Activated T-helper 2 cell treated with anti-CD3 and anti-CD28 coated beads, Interferon-gamma antibody, Interleukin-2, Interleukin-4, amounts not matched to agents 10 μg/mL and 5 μg/mL and 100 μg/mL, durations not matched to agents 14 hours and 24 hours and 36 hours (primary cell): ENCODE measurements at places on chromosomes 12 and 14.

GRCh38 chr12:112319395-112319794 lies 62.8 kb downstream of the HECTD4 start:
- no peak for DNase-seq

GRCh38 chr12:14396071-14396470 lies 30.6 kb downstream of the ATF7IP start:
- no peak for DNase-seq

GRCh38 chr14:93142854-93143652 lies 27.3 kb upstream of the ITPK1 start:
- no peak for DNase-seq

DNA sequence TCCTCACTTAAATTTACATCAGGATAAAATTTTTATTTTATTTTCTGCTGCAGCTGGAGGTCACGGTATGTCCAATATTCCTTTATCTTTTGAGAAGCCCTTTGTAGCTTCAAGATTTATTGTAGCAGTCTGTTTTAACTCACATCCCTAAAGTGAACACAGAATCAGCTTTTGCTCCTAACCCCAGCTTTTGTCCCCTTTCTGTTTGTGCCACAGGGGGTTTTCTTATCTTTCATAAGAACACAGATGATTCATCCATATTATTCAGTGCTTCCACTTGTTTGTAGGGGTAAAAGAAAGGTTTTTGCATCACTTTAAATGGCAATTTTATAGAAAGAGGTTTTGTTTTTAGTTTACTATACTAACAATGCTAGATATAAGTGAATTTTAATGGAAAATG lies 21.8 kb upstream of the PIK3C2G start:
- no peak for DNase-seq

DNA sequence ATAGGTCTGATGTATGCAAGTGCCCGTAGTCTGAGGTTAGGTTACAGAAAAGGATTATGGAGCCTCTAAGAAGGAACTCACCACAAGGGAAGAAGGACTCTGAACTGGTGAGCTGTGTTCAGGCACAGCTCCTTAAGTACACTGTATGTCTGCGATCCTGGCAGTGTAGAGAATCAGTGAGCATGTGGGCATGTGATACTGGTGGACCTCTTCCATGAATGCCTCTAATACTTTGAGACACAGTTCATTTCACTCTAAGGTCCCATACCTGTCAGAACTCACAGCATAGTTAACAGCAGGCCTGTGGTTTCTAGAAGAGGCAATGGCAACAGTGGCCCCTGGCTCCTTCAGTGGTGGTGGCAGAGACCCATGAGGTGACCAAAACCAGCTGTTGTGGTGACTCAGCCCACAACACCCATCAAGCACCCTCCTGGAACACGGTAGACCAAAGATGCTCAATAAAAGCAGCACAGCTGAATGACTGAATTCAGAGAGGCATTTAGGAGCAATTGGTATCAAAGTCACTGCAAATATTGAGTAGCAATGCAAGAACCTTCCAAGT lies 6.9 kb upstream of the OR6J1 start:
- no peak for DNase-seq
